GM23338 (cell line): ENCODE measurements at places on chromosomes 11 and 22.

GRCh38 chr11:106076171-106076918 is 802 bp downstream of the KBTBD3 start:
- DNase-seq: peak; percentile 17
- H3K4me1 ChIP-seq: peaks cover 13% of the 10 kb centered on the region

DNA sequence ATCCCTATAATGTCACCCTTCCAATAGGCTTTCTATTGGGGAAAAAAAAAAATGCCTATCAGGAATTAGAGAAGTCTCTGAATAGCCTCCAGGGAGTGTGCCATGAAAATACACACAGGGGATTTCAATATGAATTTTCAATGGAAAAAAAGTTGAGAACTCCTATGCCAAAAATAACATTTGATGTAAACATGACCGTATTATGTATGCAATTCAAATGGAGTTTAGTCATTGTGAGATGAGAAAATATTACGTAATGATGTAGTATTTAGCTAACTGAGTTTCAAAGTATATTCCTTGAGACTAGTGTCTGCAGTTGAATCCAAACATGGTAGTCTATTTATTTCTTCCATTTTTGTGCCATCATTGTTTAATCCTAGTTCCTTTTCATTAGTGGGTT is 182.3 kb downstream of the BLID start:
- H3K4me1 ChIP-seq: peaks cover 30% of the 10 kb centered on the region
- no peak overlapping the region for H3K4me3 ChIP-seq
- no peak overlapping the region for H3K27ac ChIP-seq

DNA sequence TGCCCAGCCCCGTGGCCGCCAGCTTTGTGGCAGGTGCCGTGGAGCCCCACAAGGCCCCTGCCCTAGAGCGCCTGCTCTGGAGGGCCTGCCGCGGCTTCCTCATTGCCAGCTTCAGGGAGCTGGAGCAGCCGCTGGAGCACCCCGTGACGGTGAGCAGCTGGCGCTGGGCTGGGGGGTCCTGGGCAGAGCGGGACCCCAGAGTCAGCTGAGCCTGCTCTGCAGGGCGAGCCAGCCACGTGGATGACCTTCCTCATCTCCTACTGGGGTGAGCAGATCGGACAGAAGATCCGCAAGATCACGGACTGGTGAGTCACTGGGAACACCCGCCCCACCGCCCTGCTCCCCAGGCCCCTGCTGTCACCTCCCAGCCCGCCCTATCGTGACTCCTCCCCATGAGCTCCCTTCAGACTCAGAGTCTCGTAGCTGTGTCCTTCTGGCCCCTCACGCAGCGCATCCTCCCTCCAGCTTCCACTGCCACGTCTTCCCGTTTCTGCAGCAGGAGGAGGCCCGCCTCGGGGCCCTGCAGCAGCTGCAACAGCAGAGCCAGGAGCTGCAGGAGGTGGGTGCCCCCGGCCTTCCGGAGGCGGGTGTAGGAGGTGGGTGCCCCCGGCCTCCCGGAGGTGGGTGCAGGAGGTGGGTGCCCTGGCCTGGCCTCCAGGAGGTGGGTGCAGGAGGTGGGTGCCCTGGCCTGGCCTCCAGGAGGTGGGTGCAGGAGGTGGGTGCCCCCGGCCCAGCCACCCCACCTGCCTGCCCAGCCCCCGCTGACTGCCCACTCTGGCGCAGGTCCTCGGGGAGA is 4.7 kb downstream of the TCIRG1 start:
- H3K27me3 ChIP-seq: no peaks in the 10 kb centered on the region
- H3K4me3 ChIP-seq: no peak overlapping the region
- no peak overlapping the region for H3K27ac ChIP-seq
- no peaks in the 10 kb centered on the region for H3K36me3 ChIP-seq
- DNase-seq: no peak
- H3K4me1 ChIP-seq: peaks cover 12% of the 10 kb centered on the region

GRCh38 chr22:37415210-37415609 is 12.1 kb downstream of the ELFN2 start:
- H3K4me3 ChIP-seq: no peak overlapping the region
- H3K36me3 ChIP-seq: no peaks in the 10 kb centered on the region
- peaks cover 13% of the 10 kb centered on the region; the same call in 1 of the 2 replicates for H3K27me3 ChIP-seq
- no peaks in the 10 kb centered on the region; the same call in 1 of the 2 replicates for H3K4me1 ChIP-seq
- no peak overlapping the region for H3K27ac ChIP-seq
- DNase-seq: no peak

- no peak overlapping the region for H3K27ac ChIP-seq
- H3K36me3 ChIP-seq: no peaks in the 10 kb centered on the region
- peaks cover 53% of the 10 kb centered on the region for H3K4me1 ChIP-seq
- DNase-seq: no peak
- no peaks in the 10 kb centered on the region for H3K27me3 ChIP-seq
These were observed 12.5 kb downstream of the CCDC34 start for GRCh38 chr11:27350511-27350910.

DNA sequence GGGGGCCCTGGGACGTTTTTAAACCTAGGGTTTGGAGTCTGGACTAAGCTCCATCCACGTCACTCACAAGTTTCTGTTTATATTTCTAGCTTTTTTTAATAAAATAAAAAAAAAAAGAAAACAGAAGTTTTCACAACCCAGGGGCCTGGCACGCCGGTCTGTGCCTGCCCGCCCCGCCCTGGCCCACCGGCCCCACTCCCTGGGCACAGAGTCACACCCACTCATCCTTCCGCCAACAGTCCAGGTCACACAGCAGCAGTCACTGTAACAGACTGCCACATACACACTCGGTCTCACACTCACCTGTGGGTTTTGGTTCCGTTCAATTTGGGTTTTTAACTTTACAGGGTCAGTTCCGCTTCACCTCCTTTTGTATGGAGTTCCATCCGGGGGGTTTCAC is 5.3 kb upstream of the ACR start:
- DNase-seq: no peak
- no peak overlapping the region for H3K4me3 ChIP-seq
- peaks cover 77% of the 10 kb centered on the region for H3K27me3 ChIP-seq
- H3K36me3 ChIP-seq: no peaks in the 10 kb centered on the region
- peaks cover 5% of the 10 kb centered on the region; the same call in 1 of the 2 replicates for H3K4me1 ChIP-seq

DNA sequence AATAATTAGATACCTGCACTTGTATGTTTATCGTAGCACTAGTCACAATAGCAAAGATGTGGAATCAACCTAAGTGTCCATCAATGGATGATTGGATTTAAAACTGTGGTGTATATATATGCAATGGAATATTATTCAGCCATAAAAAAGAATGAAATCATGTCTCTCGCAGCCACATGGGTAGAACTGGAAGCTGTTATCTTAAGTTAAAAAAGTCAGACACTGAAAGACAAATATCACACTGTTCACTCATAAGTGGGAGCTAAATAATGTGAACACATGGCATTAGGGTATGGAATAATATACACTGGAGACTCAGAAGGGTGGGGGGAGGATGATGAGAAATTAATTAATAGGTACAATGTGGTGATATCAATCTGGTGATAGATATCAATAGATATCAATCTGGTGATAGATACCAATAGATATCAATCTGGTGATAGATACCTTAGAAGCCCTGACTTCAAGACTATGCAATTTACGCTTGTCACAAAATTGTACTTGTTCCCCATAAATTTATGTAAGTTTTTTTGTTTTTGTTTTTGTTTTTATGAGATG is 2.0 kb downstream of the LMO2 start:
- H3K4me1 ChIP-seq: no peaks in the 10 kb centered on the region
- no peak overlapping the region for H3K4me3 ChIP-seq
- H3K27ac ChIP-seq: no peak overlapping the region
- no peaks in the 10 kb centered on the region for H3K27me3 ChIP-seq
- no peak for DNase-seq

- no peaks in the 10 kb centered on the region for H3K27me3 ChIP-seq
- no peaks in the 10 kb centered on the region for H3K36me3 ChIP-seq
- no peak overlapping the region for H3K27ac ChIP-seq
- H3K4me3 ChIP-seq: no peak overlapping the region
- no peaks in the 10 kb centered on the region for H3K4me1 ChIP-seq
These were observed 492.6 kb downstream of the CNTN5 start for GRCh38 chr11:99513368-99513767.

- H3K4me1 ChIP-seq: peaks cover 9% of the 10 kb centered on the region
- no peak overlapping the region for H3K27ac ChIP-seq
- DNase-seq: peak; percentile 56
- peak overlapping the region; percentile 87 for H3K4me3 ChIP-seq
- H3K27me3 ChIP-seq: peaks cover 39% of the 10 kb centered on the region
These were observed 445 bp downstream of the SYTL2 start for GRCh38 chr11:85810521-85810870.

DNA sequence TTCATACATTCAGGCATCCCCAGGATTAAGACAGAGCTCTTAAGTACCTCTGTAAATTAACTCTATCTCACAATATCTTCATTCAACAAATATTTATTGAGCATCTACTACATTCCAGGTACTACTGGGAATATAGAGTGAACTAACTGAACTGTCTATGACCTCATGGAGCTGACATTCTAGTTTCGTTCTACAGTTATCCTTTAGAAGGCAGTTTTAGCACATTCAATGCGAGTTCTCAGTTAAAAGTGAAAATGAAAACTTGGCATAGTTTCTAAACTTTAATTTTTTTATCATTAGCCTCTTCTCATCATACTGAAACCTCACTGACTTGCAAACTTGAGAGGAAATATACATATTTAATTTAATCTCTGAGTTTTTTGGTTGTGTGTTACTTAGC is 10.7 kb upstream of the MS4A6E start:
- no peak overlapping the region for H3K27ac ChIP-seq
- no peaks in the 10 kb centered on the region for H3K4me1 ChIP-seq
- DNase-seq: no peak
- H3K36me3 ChIP-seq: no peaks in the 10 kb centered on the region
